ENCODE measurements at places on chromosomes 12 and 14. TPM values are rescaled to one million over a fixed set of nuclear protein-coding genes. Genes with fewer than 3 reads are reported as not detected.

DNA sequence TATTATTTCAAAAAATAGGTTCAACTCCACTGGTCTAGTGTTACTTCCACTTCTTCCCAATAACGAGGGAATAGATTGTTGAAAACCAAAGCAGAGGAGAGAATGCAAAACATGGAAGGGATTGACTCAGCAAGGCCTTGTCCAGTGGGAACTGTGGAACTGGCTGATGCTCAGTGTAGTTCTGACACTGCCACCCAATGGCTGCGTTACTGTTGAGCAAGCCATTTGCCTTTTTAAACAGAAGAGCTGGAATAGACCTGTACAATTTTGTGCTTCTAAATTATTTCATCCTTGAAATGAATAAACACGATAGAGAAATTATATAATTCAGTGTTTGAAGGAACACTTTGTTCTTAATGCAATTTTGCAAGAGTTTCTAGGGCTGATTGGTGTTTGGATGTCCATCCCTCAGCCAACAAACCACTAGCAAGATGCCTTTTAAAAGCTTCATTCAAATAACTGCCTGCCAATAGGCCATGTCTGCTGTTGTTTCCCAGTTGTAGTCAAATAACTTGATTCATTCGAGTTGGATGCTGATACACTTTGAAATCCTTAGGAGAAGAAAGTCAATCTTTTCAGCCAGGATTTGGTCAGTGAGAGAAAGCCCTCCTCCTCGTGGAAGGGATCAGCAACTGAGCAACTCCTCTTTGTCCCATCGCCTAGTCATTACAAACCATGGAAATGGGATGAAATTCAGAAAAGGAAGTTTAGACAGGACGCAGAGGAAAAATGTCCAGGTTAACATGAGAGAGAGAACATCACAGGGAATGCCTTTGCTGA lies 7.3 kb upstream of the MGP start:
- no peak for DNase-seq

- DNase-seq: no peak
Measured at GRCh38 chr12:57521525-57522010, 1.1 kb upstream of the MBD6 start.

The ATXN7L3B gene
- polyA plus RNA-seq: 18.5 TPM

DNA sequence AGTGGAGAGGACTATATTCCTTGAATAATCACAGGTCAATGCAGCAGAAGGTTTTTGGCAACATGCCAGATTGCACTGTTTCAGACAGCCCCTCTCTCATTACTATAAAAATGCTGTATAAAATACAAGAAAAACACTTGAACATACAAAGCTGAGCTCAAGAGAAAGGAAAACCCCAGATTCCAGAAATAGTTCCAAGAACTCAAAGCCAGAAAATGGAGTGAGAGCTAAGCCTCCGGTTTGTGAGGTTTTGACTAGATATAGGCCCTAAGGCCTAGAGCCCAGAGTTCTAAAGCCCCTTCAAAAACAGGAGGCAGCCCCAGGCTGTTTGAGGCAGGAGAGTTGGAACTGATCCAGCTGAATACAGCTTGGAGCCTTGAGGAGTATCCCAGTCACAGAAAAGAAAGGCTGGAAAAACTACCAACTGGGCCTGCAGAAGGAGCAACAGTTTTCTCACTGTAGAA lies 29.4 kb upstream of the ACTN1 start:
- DNase-seq: no peak

GRCh38 chr14:59252772-59253500 lies 64.5 kb downstream of the DAAM1 start:
- DNase-seq: no peak
